Lower lobe of right lung (tissue), 2 donors: ENCODE measurements at places on chromosomes 3 and 15. TPM values are rescaled to one million over a fixed set of nuclear protein-coding genes. Genes with fewer than 3 reads are reported as not detected.

The AGTR1 gene
- 10.8 TPM for total RNA-seq

The GAP43 gene
- not detected for total RNA-seq

The IL17RD gene
- total RNA-seq = 2.4 TPM

The ALDH1L1 gene
- total RNA-seq = 2.8 TPM

The ZBBX gene
- 15.2 TPM for total RNA-seq

The ILDR1 gene
- 8.3 TPM for total RNA-seq

The PGBD4 gene
- total RNA-seq = 1.5 TPM

DNA sequence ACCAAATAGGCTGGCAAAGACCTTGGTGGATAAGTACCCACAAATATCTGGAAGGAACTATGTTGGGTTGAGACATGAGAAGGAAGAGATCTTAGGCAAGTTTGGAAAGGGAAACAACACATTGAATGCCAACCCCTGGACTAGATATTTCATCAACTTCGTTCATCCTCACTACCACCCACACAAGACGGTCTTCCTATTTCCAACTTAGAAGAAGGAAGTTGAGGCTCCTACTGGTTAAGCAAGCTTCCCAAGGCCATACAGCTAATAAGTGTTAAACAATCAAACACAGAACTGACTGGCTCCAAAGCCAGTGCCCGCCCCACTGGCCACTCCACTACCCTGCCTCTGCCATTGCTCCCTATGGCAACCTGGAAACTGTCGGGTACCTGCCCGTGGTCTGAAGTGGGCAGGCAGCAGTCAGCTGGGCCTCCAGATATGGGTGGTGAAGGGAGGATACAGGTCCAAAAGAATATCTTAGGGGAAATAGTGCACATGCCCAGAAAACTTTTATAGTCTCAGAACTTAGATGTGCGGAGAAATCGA lies 94.9 kb downstream of the LIPC start:
- H3K4me3 ChIP-seq = no peak overlapping the region
- no peaks in the 10 kb centered on the region for H3K27me3 ChIP-seq
- H3K36me3 ChIP-seq = no peaks in the 10 kb centered on the region
- H3K27ac ChIP-seq = no peak overlapping the region
- H3K4me1 ChIP-seq = peaks cover 44% of the 10 kb centered on the region

GRCh38 chr3:183369117-183369516 lies 59.3 kb downstream of the MCF2L2 start:
- no peak overlapping the region for H3K27ac ChIP-seq
- H3K4me3 ChIP-seq = no peak overlapping the region
- H3K36me3 ChIP-seq = no peaks in the 10 kb centered on the region

DNA sequence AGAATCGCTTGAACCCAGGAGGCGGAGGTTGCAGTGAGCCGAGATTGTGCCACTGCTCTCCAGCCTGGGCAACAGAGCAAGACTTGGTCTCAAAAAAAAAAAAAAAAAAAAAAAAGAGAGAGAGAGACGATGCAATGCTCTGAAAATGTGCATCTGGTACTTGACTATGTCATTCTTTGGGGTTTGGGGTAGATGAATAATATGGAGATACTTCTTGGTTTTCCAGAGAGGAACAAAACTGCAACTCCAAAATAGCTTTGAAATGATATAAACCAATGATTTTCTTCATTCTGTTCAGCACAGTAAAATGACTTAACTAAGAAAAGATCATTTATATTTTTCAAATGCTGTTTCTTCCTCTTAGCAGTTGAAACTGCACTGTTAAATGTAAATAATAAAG lies 158.9 kb downstream of the ISL2 start:
- no peak overlapping the region for H3K4me3 ChIP-seq
- no peaks in the 10 kb centered on the region for H3K36me3 ChIP-seq
- DNase-seq = no peak
- H3K27ac ChIP-seq = no peak overlapping the region
- H3K27me3 ChIP-seq = no peaks in the 10 kb centered on the region
- H3K4me1 ChIP-seq = no peaks in the 10 kb centered on the region

GRCh38 chr15:89654847-89655805 lies at the start of gene KIF7:
TSS of gene KIF7 (minus strand) at chr15:89655467. CDS start at chr15:89652930, 2,537 bp downstream.
- H3K4me3 ChIP-seq = peak within 1 kb of the TSS; percentile 62
- no peak within 1 kb of the TSS for H3K27ac ChIP-seq
- no peaks in the 10 kb centered on the region for H3K36me3 ChIP-seq
- no peak for DNase-seq
- peaks cover 35% of the 10 kb centered on the region for H3K27me3 ChIP-seq

DNA sequence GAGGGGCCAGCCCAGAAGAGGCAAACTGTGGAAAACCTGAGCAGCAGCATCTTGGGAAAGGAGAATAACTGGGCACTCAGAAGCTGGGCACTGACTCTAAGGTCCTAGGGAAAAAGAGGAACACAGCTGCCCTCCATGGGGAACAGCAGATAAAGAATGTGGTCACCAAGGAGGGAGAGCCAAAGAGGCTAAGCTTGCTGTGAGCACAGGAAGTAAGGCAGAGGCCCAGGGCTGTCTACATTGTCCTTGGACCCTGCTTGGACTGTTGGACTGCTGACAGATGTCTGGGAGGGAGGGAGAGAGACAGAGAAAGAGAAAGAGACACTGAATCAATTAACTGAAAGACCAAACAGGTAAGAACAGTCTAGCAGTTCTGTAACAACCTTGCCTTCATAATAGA lies 4.5 kb upstream of the MNS1 start:
- no peak overlapping the region for H3K27ac ChIP-seq
- peaks cover 20% of the 10 kb centered on the region for H3K4me1 ChIP-seq
- DNase-seq = no peak
- no peaks in the 10 kb centered on the region for H3K27me3 ChIP-seq

GRCh38 chr3:171088496-171088895 lies 62.0 kb upstream of the SLC2A2 start:
- DNase-seq = no peak
- H3K27ac ChIP-seq = no peak overlapping the region
- no peaks in the 10 kb centered on the region for H3K27me3 ChIP-seq

DNA sequence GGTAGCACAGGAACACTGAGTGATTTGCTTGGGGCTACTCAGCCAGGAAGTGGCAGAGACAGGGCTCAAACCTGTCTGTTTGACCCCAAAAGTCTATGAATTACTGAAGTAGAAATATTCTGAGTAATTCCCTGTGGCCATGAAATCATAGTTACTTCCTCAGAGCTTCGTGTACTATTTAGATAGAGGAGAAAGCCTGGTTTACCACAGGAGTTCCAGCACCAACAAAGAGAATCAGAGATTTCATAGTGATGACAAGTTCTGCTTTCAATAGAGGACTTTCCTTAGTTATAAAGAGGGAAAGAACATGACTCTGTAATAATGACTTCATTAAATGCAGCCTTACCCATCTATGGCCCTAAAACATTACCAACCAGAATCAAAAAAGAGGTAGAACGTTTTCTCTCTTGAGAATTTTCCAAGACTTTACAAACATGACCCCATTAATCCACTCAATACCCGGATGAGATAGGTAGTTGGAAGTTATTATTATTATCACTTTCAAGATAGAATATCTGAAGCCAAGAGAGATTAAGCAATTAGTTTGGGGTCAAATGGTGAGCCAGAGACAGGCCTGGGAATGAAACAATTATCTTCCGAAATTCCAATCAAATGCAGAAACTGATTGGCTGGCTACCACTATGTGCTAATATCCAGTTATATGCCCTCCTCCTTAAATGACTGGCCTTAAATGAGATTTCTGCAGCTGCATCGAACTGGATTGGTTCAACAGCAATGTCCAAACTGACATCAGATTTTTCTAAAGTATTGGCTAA lies 13.6 kb upstream of the WNT5A start:
- no peak overlapping the region for H3K27ac ChIP-seq
- H3K4me1 ChIP-seq = no peaks in the 10 kb centered on the region
- no peak for DNase-seq
- no peak overlapping the region for H3K4me3 ChIP-seq
- no peaks in the 10 kb centered on the region for H3K36me3 ChIP-seq

GRCh38 chr15:33852570-33852969 lies 115.7 kb upstream of the CHRM5 start:
- H3K36me3 ChIP-seq = no peaks in the 10 kb centered on the region
- no peaks in the 10 kb centered on the region for H3K4me1 ChIP-seq
- H3K27me3 ChIP-seq = no peaks in the 10 kb centered on the region
- H3K4me3 ChIP-seq = no peak overlapping the region

- no peak overlapping the region for H3K4me3 ChIP-seq
- no peak for DNase-seq
- no peak overlapping the region for H3K27ac ChIP-seq
These were observed 53.9 kb upstream of the MELTF start for GRCh38 chr3:197083486-197083885.

GRCh38 chr3:173465112-173465511 lies 67.6 kb downstream of the NLGN1 start:
- H3K36me3 ChIP-seq = no peaks in the 10 kb centered on the region
- H3K4me1 ChIP-seq = no peaks in the 10 kb centered on the region
- H3K4me3 ChIP-seq = no peak overlapping the region
- no peak for DNase-seq

GRCh38 chr3:165749241-165749640 lies 88.0 kb downstream of the BCHE start:
- no peak overlapping the region for H3K4me3 ChIP-seq
- H3K27ac ChIP-seq = no peak overlapping the region
- H3K27me3 ChIP-seq = no peaks in the 10 kb centered on the region
- no peaks in the 10 kb centered on the region for H3K4me1 ChIP-seq

GRCh38 chr15:72340366-72340765 lies 20.4 kb upstream of the CELF6 start:
- H3K27ac ChIP-seq = no peak overlapping the region
- no peaks in the 10 kb centered on the region for H3K27me3 ChIP-seq
- H3K4me1 ChIP-seq = peaks cover 11% of the 10 kb centered on the region
- no peak for DNase-seq
- peaks cover 47% of the 10 kb centered on the region for H3K36me3 ChIP-seq
- H3K4me3 ChIP-seq = no peak overlapping the region

DNA sequence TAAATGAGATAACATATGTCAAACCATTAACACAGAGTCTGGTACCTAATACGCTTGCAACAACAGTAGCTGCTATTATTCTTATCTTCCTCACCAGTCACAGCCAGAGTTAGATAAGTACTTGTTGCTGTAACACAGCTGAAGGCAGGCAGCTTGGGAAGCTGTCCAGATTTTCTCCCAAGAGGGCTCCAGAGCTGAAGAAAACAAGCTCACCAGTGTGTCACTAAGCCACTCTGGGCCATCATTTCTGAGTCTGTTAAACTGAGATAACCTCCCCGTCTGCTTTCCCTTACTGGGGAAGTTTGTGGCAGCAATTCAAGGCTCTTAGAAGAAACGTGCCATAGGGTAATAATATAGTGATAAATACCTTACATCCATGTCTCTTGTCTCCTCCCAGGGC lies 226.3 kb downstream of the TAFA4 start:
- no peaks in the 10 kb centered on the region for H3K27me3 ChIP-seq
- H3K27ac ChIP-seq = no peak overlapping the region
- H3K4me3 ChIP-seq = no peak overlapping the region
- no peaks in the 10 kb centered on the region for H3K36me3 ChIP-seq
- DNase-seq = no peak

- peak; percentile 76 for DNase-seq
- no peak overlapping the region for H3K4me3 ChIP-seq
- peaks cover 42% of the 10 kb centered on the region for H3K4me1 ChIP-seq
- no peaks in the 10 kb centered on the region for H3K27me3 ChIP-seq
These were observed 16.1 kb downstream of the CD276 start for GRCh38 chr15:73700041-73700842.
